CD4-positive, alpha-beta T cell (primary cell): ENCODE measurements at places on chromosomes 4 and X. TPM values are rescaled to one million over a fixed set of nuclear protein-coding genes. Genes with fewer than 3 reads are reported as not detected.

- peaks cover 56% of the 10 kb centered on the region for H3K36me3 ChIP-seq
- no peak overlapping the region for H3K4me3 ChIP-seq
- H3K4me1 ChIP-seq, result peaks cover 4% of the 10 kb centered on the region
- no peak for DNase-seq
These were observed 32.7 kb downstream of the NFKB1 start for GRCh38 chr4:102533904-102534303.

GRCh38 chrX:152637649-152638442 lies at the start of gene GABRQ:
TSS of gene GABRQ (plus strand) at chrX:152637895. CDS start at chrX:152638203, 308 bp downstream.
- H3K36me3 ChIP-seq, result no peaks in the 10 kb centered on the region
- no peak within 1 kb of the TSS for H3K4me3 ChIP-seq
- peaks cover 36% of the 10 kb centered on the region for H3K27me3 ChIP-seq

DNA sequence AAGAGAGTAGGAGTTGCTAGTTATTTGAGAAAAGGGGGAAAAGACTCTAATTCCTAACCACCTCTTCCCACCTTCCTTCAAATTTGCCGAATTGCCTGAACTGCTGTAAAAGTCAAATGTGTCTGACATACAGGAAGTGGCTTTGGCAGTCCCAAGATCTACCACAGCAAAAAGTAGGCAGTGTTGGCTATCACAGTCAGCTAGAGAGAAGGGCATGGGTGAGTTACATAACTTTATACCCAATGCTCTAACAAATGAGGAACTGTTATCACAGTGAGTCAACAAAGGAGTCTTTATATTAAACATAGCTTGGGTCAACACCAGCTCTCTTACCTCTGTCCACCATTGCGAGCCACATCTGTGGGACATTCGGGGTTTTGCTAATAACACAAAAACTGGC lies 2.4 kb upstream of the MBNL3 start:
- peak overlapping the region; percentile 80 for H3K4me3 ChIP-seq
- no peaks in the 10 kb centered on the region for H3K36me3 ChIP-seq
- H3K27ac ChIP-seq, result no peak overlapping the region
- peaks cover 18% of the 10 kb centered on the region for H3K4me1 ChIP-seq

GRCh38 chrX:24475480-24475879 lies 10.4 kb downstream of the PDK3 start:
- H3K27ac ChIP-seq, result no peak overlapping the region
- H3K4me1 ChIP-seq, result peaks cover 33% of the 10 kb centered on the region
- H3K36me3 ChIP-seq, result no peaks in the 10 kb centered on the region
- DNase-seq, result no peak

DNA sequence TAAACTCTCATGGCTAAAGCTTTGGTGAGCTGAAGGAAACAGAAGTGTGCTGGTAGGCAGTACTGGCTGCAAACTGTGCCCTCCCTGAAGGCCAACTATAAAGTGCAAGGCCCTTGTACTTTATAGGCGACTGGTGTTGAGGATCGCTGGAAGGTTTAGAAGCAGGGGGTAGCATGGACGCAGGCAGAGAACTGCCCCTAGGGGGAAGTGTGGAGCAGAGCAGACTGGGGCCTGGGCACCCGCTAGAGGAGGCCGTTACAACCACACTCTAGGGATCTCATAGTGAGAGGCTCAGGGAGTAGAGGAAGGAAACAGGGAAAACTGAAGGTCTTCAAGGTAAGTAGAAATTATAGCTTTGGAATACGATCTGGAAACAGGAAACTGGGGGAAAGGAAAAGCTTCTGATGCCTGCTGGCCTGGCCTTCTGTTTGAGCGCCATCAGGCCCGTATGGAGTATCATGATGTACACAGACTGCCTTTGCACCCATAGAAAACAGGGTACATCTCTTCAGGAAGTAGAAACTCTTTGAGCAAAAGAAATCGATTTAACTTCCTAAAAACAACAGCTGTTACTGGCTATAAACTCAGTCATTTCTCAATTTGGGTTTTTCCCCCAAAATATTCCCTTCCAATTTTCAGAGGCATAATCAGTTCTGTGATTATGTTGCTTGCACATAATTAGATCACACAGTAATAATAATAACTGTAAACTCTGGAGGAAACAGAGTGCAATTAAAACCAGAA lies 23.9 kb upstream of the TMSB4X start:
- peak; percentile 70 for DNase-seq
- H3K36me3 ChIP-seq, result no peaks in the 10 kb centered on the region
- H3K27me3 ChIP-seq, result no peaks in the 10 kb centered on the region
- H3K4me3 ChIP-seq, result peak overlapping the region; percentile 59
- H3K27ac ChIP-seq, result peak overlapping the region; percentile 76

The OTUD6A gene
- total RNA-seq, result not detected

The MTMR8 gene
- total RNA-seq, result 2.3 TPM

The OPHN1 gene
- not detected for total RNA-seq
